ENCODE measurements at places on chromosomes 11 and 22.

DNA sequence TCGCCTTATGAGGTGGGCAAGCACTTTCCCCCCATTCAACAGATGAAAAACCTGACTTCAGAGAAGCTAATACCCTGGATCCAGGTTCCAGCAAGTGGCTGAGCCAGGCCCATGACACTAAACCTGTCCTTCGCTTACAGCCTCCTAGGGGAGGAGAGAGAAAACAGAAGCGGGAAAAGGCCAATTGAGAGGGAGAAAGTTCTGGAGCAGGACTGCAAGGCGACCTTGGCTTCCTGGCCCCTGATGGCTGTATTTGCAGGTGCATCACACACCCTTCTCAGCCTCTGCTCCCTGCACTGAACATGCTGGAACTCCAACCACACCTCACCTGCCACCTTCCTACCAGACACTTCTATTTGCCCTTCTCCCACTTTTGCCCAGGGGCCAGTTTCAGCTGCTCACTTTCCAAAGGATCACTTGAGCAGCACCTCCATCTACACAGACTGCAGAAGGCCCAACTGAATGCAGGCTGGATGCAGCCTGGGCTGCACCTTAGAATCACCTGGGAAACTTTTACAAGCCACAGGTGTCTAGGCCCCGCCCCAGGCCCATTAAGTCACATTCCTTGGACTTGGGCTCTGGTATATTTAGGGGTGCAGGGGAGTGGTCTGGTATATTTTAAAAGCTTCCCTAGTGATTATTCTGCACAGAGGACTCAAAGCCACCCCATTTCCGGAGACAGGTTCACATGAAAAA, 14.3 kb upstream of the ADA2 start:
- no peak overlapping the region for H3K4me3 ChIP-seq
- peaks cover 4% of the 10 kb centered on the region for H3K36me3 ChIP-seq
- H3K4me1 ChIP-seq = peaks cover 12% of the 10 kb centered on the region
- DNase-seq = no peak

DNA sequence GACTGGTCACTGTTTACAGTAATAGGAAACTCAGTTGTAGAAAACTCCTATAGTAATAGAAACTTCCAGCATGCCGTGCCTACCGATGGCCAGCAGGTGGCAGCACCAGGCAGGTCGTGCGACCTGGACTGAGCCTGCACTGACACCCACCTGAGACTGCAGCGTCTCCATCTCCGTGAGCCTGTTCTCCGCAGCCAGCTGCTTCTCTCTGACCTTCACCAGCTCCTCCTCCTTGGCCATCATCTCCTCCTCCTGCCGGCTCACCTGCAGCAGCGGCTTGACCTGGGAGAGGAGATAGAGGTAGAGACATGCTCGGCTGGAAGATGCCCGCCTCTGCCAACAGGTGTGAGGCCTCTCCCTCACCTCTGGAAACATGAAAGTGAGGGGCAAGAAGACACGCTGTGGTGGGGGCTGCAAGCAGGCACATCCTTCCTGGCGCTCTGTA, 48.5 kb downstream of the APOL1 start:
- H3K27me3 ChIP-seq = no peaks in the 10 kb centered on the region
- H3K4me1 ChIP-seq = peaks cover 11% of the 10 kb centered on the region
- H3K27ac ChIP-seq = peak overlapping the region; percentile 81

- H3K27me3 ChIP-seq = peaks cover 15% of the 10 kb centered on the region
- no peaks in the 10 kb centered on the region for H3K36me3 ChIP-seq
- DNase-seq = no peak
- H3K4me3 ChIP-seq = no peak overlapping the region
- H3K4me1 ChIP-seq = peaks cover 15% of the 10 kb centered on the region
Observed at GRCh38 chr11:2219318-2220017, 47.9 kb upstream of the TH start.

DNA sequence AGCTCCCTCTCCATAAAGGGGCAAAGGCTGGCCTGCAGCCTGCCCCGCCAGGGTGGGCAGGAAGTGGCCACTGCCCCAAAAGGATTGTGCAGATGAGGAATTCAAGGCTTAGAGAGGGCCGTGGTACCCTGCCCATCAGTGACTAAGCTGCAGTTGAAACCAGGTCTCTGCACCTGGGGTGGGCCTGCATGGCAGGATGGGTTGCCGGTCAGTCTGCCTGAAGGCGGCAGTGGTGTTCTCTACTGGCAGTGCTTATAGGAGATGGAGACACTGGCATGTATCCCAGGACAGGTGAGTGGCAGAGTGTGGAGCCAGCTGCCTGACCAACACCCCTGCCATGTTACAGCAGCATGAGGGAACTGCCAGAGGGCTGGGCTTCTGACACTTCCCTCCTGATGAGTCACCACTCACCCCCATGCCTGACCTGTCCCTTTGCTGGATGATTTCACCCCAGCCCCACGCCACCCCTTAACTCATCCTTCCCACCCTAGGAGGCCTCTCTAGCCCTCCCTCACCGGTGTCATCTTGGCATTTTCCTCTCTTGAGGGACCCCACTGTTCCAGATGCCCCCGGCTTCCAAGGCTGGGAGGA, 70.2 kb upstream of the LMO1 start:
- H3K36me3 ChIP-seq = no peaks in the 10 kb centered on the region
- no peak for DNase-seq
- no peak overlapping the region for H3K4me3 ChIP-seq
- H3K4me1 ChIP-seq = no peaks in the 10 kb centered on the region
- peaks cover 65% of the 10 kb centered on the region for H3K27me3 ChIP-seq
- H3K27ac ChIP-seq = no peak overlapping the region

DNA sequence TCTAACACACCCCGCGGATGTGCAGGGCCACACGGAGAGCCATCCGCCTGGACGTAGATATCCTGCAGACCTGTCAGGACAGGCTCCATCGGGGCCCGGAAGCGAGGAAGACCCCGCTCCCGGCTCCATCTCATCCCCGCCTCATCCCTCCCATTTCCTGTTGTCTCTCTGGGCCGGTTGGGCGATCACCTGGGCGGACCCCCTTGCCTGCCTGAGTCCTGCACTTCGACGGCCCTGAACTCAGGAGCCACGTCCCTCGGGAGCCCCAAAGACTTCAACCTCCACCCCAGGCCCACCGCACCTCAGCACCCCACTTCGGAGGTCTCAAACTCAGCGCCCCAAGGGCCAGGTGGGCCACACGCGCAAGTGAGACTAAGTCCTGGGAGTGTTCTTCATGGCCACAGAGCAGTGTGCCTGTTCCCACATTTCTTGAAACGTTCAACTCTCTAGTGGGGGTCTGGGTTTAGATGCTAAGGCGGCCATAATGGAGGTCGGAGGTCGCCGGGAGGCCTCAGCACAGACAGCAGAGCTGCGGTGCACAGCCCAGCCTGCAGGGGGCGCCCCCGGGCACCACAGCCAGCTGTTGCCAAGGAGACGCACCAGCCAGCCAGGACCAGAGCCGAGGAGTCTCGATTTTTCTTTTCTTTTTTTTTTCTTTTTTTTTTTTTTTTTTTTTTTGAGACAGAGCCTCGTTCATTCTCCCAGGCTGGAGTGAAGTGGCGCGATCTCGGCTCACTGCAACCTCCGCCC, 26.0 kb upstream of the FADD start:
- H3K4me1 ChIP-seq = no peaks in the 10 kb centered on the region
- no peak overlapping the region for H3K4me3 ChIP-seq
- peaks cover 7% of the 10 kb centered on the region for H3K27me3 ChIP-seq
- no peak overlapping the region for H3K27ac ChIP-seq
- no peaks in the 10 kb centered on the region for H3K36me3 ChIP-seq

- no peaks in the 10 kb centered on the region for H3K36me3 ChIP-seq
- DNase-seq = no peak
- no peaks in the 10 kb centered on the region for H3K27me3 ChIP-seq
- no peak overlapping the region for H3K27ac ChIP-seq
- H3K4me1 ChIP-seq = no peaks in the 10 kb centered on the region
Observed at GRCh38 chr11:89583580-89583979, 92.4 kb upstream of the NOX4 start.

- no peak overlapping the region for H3K4me3 ChIP-seq
- no peaks in the 10 kb centered on the region for H3K27me3 ChIP-seq
- H3K4me1 ChIP-seq = peaks cover 16% of the 10 kb centered on the region
- DNase-seq = no peak
- H3K36me3 ChIP-seq = peaks cover 23% of the 10 kb centered on the region
Observed at GRCh38 chr11:102389253-102389652, 42.2 kb downstream of the BIRC2 start.

DNA sequence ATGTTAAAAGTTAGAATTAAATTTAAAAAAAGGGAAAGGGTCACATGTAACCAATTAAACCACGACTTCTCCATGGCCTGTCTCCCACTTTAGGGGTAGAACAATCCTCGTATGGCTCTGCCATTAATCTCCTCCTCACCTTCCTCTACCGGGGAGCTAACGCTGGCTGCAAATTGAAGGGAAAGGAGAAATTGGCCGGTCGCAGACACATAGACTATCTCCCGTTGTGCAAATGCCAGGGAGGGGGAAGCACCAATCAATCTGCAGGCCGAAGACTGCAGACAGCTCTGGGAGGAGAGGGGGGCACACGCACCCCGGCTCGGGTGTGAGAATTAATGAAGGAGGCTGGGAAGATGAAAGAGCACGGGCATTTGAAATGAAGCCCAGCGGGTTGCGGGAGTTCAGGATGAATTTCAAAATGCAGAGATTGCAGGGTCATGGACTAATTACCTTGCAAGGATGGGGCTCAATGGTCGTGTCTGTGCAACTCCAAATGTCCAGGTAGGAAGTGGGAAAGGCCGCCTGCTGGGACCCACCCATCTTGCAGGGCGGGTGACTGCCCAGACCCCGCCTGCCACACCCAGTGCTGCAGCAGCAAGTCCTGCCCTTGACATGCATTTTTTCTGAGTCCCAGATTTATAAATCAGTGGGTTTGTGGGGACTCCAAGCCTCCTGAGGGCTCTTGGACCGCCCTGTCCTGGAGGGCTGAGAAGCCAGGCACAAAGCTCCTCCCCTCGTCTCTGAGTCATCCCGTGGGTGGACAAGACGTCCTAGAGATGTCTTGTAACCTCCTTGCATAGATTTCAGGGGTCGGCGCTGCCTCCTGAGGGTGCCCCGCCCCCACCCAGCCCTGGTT, 534.2 kb downstream of the TBC1D22A start:
- no peaks in the 10 kb centered on the region for H3K4me1 ChIP-seq
- DNase-seq = no peak
- no peak overlapping the region for H3K27ac ChIP-seq
- no peak overlapping the region for H3K4me3 ChIP-seq

- H3K4me3 ChIP-seq = no peak overlapping the region
- no peaks in the 10 kb centered on the region for H3K4me1 ChIP-seq
- H3K27ac ChIP-seq = no peak overlapping the region
Observed at GRCh38 chr11:7600205-7600775, 73.0 kb downstream of the CYB5R2 start.

- no peak overlapping the region for H3K4me3 ChIP-seq
- H3K36me3 ChIP-seq = no peaks in the 10 kb centered on the region
- H3K4me1 ChIP-seq = no peaks in the 10 kb centered on the region
Observed at GRCh38 chr11:93054881-93055280, 85.4 kb downstream of the MTNR1B start.

- H3K36me3 ChIP-seq = no peaks in the 10 kb centered on the region
- H3K27me3 ChIP-seq = peaks cover 6% of the 10 kb centered on the region
- DNase-seq = no peak
- peaks cover 13% of the 10 kb centered on the region for H3K4me1 ChIP-seq
- H3K27ac ChIP-seq = no peak overlapping the region
Observed at GRCh38 chr11:11807811-11808782, 33.7 kb upstream of the USP47 start.

DNA sequence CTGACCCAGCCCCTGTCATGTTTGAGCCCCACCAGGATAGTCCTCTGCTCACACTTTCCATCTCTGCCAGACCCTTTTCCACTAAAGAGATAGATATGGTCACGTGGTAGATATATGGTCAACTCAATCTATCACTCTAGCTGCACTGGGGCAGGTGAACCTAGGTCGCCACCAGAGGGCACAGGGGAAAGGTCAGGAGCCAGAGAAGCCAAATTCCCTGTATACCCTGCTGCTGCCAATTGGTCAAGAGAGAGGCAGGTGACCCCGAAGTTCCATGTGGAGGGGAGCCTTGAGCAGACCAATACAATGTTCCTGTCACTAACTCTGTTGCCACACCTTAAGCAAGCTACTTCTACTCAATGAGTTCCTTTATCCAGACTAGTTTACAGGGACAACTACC, 101.1 kb upstream of the GALNT18 start:
- no peak overlapping the region for H3K4me3 ChIP-seq
- H3K4me1 ChIP-seq = no peaks in the 10 kb centered on the region
- H3K27ac ChIP-seq = no peak overlapping the region
- no peak for DNase-seq
- peaks cover 64% of the 10 kb centered on the region for H3K27me3 ChIP-seq
- H3K36me3 ChIP-seq = no peaks in the 10 kb centered on the region

- no peaks in the 10 kb centered on the region for H3K36me3 ChIP-seq
- H3K4me1 ChIP-seq = no peaks in the 10 kb centered on the region
- no peak overlapping the region for H3K27ac ChIP-seq
- no peaks in the 10 kb centered on the region for H3K27me3 ChIP-seq
Observed at GRCh38 chr11:106400949-106401570, 323.6 kb downstream of the AASDHPPT start.

GRCh38 chr11:35478471-35479091, 46.8 kb downstream of the PAMR1 start:
- DNase-seq = no peak
- no peak overlapping the region for H3K4me3 ChIP-seq
- H3K27me3 ChIP-seq = peaks cover 70% of the 10 kb centered on the region
- H3K4me1 ChIP-seq = peaks cover 2% of the 10 kb centered on the region
- H3K36me3 ChIP-seq = no peaks in the 10 kb centered on the region

GRCh38 chr22:30206944-30207343, 39.6 kb downstream of the LIF start:
- H3K27ac ChIP-seq = no peak overlapping the region
- H3K4me3 ChIP-seq = no peak overlapping the region
- H3K36me3 ChIP-seq = no peaks in the 10 kb centered on the region
- no peaks in the 10 kb centered on the region for H3K27me3 ChIP-seq
- DNase-seq = no peak

GRCh38 chr11:23991165-23991539, 505.7 kb upstream of the LUZP2 start:
- no peak overlapping the region for H3K27ac ChIP-seq
- no peaks in the 10 kb centered on the region for H3K27me3 ChIP-seq
- DNase-seq = no peak

DNA sequence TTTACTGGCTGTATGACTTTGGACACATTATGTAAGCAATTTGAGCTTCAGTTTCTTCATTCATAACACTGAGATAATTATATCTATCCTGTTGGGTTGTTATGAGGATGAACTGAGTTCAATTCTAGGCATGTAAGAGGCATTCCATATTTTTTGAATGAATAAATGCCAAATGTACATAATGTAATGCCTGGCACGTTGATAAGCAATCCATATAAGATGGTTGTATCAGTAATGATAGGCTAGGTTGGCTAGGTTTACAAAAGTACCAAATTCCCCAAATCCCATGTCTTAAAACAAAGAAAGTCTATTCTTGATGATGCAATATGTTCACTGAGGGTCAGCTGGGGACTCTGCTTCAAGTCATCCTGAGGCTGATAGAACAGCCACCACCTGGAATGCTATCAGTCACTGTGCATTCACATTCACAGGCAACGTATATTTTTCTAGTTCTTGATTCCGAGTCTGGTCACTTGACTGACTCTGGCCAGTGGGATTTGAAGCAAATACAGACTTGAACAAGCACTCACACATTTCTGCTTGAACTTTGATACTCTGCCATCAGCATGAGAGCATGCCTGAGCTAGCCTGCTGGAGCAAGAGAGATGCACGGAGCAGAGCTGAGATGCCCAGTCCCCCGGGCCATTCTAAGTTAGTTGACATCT, 104.0 kb upstream of the TIMP3 start:
- H3K36me3 ChIP-seq = no peaks in the 10 kb centered on the region
- DNase-seq = no peak
- no peak overlapping the region for H3K4me3 ChIP-seq
- H3K4me1 ChIP-seq = no peaks in the 10 kb centered on the region
- peaks cover 39% of the 10 kb centered on the region for H3K27me3 ChIP-seq

- no peaks in the 10 kb centered on the region for H3K4me1 ChIP-seq
- peaks cover 3% of the 10 kb centered on the region for H3K36me3 ChIP-seq
- H3K27me3 ChIP-seq = peaks cover 37% of the 10 kb centered on the region
- no peak overlapping the region for H3K4me3 ChIP-seq
Observed at GRCh38 chr22:43554259-43554636, 142.4 kb downstream of the MPPED1 start.
